ENCODE measurements at places on chromosomes 6 and 20.
A peak's percentile ranks its signal among the peaks of the same experiment; 100 is the strongest.

GRCh38 chr20:5211803-5212714 lies 85.3 kb downstream of the CDS2 start:
- no peak for DNase-seq

DNA sequence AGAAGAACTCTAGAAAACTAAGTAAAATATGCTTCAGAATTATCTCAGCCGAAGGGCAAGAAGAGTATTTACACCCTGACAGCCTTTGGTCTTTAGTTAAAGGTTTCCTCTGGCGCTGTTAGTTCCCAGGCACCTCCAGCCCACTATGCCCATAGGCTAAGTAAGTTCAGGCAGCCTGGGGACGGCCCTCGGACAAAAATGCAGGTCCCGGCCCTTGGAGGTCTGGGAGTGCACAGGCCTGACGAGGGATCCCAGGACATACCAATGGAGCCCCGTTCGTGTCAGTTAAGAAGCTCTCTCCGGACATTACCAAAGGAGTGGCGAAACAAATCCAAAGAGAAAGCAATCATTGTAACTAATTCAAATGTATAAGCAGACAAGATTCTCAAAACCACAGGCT lies 311.8 kb downstream of the CD83 start:
- DNase-seq, result no peak

GRCh38 chr6:170074435-170074834 lies 216.4 kb downstream of the DLL1 start:
- DNase-seq, result no peak

GRCh38 chr6:49430187-49430586 lies 32.9 kb downstream of the MMUT start:
- DNase-seq, result no peak

GRCh38 chr20:13461849-13462458 lies 176.8 kb downstream of the TASP1 start:
- no peak for DNase-seq

DNA sequence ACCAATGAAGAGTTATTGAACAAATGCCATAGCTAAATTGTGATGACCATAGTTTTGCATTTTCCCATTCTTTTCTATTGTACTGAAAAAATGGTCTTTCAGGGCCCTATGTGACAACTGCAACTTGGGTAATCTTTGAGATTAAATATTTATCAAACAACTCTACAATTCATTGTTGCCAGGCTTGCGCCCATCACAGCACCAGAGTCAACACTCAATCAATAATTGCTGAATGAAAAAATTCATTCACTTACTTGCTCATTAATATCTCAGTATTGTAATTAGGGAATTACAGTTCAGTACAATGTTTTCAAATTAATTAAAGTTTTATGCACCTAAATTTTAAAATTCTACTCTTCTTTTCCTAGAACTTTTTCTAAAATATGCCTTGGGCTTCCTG lies 7.7 kb upstream of the RALGAPA2 start:
- DNase-seq, result no peak

GRCh38 chr20:14861028-14861699 lies 523.8 kb upstream of the FLRT3 start:
- DNase-seq, result no peak

DNA sequence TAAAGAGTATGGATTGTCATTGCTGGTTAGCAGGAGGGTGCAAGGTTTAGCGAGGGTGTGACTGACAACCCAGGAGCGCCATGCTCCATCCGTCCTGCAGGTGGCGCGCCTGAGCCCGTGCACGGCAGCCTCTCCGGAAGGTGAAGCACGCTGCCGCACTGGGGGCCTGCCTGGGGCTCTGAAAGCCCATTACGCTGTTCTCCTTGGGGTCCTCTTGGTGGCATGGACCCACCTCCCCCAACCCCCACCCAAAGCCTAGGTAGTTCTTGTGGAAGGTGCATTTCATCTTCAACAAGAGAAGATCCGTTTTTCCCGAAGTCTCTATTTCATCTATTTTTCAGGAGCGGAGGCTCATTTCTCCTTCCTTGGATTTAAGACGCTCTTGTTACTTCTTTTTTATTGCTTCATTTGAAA lies 197.4 kb upstream of the KCNG1 start:
- DNase-seq, result peak; percentile 45

- no peak for DNase-seq
Measured at GRCh38 chr6:128491100-128491581, 29.3 kb downstream of the PTPRK start.

DNA sequence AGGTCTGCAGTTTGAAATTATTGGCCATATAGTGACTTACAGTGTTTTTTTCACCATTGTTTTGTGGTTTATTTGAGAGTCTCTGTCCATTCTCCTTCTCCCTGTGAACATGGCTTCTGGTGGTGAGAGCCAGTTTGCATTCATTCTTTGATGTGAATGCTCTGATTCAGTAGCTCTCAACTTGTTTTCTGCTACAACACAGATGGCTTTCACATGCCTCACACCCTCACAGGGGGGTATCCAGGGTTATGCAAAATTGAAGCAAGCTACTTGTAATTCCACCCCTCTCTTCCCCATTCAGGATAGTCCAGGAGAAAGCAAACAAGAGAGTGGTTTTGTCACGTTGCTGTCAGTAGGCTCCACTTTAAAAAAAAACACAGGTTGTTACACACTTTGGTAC lies 55.6 kb downstream of the SLX4IP start:
- no peak for DNase-seq

GRCh38 chr20:44785768-44786167 lies 24.6 kb downstream of the RIMS4 start:
- DNase-seq, result no peak

DNA sequence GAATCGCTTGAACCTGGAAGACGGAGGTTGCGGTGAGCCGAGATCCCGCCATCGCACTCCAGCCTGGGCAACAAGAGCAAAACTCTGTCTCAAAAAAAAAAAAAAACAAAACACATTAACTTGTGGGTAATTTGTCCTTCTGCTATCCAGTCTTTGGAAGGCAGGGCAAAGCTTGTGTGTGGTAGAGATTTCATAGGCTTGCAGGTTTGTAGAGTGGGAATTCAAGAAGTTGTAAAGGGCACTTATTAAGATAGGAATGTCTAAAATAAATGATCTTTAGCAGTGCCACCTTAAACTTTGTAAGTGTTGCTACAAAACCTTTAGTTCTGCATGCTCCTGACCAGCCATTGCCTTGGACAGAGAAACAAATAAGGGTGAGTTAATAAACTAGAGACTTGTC lies 8.4 kb downstream of the VAPB start:
- DNase-seq, result no peak

- DNase-seq, result no peak
Measured at GRCh38 chr20:62918831-62919230, 7.5 kb downstream of the DIDO1 start.

- no peak for DNase-seq
Measured at GRCh38 chr20:25022680-25023079, 30.1 kb upstream of the APMAP start.

DNA sequence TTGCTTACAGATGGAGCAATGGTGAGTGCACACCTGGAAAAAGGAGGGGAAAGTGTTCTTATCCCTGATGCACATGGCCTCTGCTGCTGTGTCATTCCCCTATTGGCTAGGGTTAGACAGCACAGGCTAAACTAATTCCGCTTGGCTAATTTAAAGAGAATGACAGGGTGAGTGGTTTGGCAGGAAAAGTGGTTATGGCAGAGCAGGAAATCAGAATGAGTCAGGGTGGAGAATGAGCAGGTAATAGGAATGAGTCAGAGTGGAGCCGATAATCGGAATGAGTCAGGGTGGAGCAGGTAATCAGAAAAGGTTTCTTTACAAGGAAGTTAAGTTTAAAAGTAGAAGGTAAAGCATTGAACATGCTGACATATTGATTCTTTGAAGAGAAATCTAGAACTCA lies 355.5 kb upstream of the HTR1E start:
- no peak for DNase-seq

DNA sequence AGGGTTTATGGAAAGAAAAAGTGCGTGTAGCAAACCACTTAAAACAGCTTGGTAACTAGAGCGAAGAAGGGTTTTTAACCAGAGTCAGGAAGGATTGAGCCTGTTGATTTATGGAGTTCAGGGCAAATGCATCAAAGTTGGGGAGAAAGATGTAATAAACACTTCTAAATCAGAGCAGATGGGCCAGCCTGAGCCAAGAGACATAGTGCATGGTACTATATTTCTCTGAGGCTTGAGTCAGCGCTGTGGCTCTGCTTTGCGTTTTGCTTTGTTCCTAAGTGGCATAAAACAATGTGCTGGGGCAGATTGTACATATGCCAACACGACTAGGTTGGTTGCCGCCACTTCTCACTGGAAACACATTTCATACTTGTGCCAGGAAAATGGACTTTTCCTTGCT lies 111.3 kb downstream of the BCKDHB start:
- DNase-seq, result no peak

DNA sequence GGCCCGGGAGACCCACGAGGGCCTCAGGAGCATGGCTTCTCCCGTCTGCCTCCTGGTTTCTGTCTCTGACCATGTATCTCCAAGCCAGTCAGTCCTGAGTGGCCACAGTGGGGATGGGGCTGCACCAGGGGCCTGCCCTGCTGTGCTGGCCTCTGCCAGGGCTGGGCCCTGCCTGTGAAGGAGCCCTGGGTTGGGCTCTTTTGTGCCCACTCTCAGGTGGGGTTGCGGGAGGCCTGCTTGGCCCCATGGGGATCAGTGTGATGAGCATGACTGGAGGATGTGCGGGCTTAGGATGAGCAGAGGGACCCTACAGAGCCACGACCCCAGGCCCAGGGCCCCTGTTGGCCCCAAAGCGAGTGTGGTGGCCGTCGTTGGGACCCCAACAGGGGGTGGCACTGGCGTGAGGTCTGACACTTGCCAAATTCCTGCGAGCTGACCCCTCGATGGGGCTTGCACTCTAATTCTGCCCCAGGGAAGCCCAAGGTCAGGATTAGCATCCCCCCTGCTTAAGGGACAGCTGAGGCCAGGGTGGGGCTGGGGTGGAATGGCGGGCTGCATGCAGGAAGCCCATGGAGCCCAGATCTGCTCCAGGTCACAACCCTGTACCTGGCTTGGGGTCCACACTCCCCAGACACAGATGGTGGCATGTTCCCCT lies 90.0 kb upstream of the BHLHE23 start:
- no peak for DNase-seq

GRCh38 chr6:108565091-108565766 lies 4.5 kb downstream of the FOXO3 start:
- DNase-seq, result no peak

DNA sequence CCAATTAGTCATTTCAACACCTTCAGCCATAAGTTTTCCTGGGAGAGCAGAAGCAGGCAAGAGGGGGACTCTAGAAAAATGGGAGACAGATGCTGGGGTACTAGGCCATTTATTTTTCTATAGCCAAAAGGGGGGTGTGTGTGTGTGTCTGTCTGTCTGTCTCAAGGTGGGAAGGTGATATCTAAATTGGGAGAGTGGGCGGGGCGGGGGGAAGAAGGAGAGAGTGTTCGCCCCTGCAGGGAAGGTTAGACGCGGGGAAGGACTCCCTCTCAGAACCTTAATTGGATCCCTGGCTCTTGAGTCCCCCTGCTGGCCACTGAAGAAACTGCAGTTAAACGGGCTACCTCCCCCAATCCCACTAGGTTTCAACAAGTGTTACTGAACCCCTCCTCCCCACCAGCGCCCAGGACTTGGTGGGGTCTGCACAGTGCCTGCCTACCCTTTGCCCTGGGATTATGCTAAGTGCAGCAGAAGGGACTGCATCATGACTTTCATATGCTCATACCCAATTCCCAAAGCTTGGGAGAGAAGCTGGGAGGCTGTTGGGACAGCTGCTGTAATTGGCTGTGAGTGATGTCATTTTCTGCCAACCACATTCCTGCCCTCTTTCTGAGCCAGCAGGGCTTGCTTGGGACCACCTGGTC lies 45.8 kb downstream of the FOXP4 start:
- peak; percentile 75 for DNase-seq

- DNase-seq, result no peak
Measured at GRCh38 chr20:22338140-22338708, 246.1 kb downstream of the FOXA2 start.

- DNase-seq, result no peak
Measured at GRCh38 chr6:16751251-16751946, 9.9 kb downstream of the ATXN1 start.

DNA sequence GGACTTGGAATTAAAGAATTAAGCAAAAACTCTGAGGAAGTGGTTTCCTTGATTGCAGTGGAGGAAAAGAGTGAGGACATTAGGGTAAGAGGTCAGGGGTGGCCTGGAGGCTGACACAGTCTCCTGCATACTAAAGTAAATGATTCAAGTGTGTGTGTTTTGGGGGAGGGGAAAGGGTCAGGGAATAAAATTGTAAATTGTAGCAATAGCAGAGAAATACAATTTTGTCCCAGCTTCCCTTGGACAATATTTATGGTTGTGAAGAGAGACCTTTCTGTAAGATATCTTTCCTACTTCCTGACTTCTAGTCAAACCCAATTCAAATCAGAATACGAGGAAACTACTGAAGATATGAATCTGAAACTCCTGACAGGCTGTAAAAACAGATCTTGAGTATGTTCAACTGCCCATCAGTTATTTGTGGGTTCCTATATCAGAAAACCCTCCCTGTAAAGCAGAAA lies 143.4 kb upstream of the HMGN3 start:
- no peak for DNase-seq

DNA sequence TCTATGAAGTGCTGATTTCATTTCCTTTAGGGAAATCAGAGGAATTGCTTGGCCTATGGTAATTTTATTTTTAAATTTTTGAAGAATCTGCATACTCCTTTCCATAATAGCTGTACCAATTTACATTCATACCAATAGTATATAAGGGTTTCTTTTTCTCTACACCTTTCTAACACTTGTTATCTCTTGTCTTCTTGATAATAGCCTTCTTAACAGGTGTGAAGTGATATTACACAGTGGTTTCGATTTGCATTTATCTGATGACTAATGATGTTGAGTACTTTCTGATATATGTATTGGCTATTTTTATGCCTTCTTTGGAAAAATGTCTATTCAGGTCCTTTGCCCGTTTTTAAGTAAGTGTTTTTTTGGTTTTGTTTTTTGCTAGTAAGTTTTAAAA lies 40.8 kb downstream of the SMAP1 start:
- DNase-seq, result no peak

DNA sequence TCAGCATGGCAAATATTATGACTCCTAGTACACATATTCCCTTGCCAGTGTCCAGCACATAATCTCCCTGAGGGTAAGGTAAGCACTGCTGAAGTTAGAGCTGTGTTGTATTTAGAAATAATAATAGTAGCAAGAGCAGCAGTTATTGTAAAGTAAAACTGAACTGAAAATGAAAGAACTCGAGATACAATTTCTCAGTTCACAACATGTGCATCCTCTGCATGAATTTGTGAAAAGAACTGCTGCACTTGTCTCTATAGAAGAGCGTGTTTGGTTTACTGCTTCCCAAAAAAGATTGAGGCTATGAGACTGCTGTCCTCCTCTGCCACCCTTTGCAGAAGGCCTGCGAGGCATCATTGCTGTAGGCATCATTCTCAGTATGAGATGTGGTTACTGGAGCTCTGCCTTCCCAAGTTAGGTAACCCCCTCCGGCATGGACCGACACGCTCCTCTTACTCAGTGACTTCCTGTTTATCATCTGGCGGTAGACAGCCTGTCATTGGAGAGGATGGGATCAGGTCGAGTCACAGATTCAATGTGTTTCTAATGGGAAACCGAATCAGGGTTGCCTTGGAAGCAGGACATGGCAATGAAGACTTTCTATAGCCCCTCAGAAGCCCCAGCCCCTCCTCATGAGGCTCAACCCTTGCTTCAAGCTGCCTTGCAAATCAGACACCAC lies 48.1 kb downstream of the SLC24A3 start:
- DNase-seq, result no peak

- no peak for DNase-seq
Measured at GRCh38 chr20:2022163-2022562, 28.3 kb upstream of the PDYN start.

- DNase-seq, result no peak
Measured at GRCh38 chr6:128704601-128705000, 178.3 kb upstream of the LAMA2 start.

- DNase-seq, result no peak
Measured at GRCh38 chr6:132465530-132466485, 47.1 kb downstream of the STX7 start.

- DNase-seq, result no peak
Measured at GRCh38 chr20:16415071-16416053, 157.9 kb downstream of the KIF16B start.
